Activated T-cell treated with anti-CD3 and anti-CD28 coated beads for 4 hours (primary cell): ENCODE measurements at places on chromosomes 2 and 18.

DNA sequence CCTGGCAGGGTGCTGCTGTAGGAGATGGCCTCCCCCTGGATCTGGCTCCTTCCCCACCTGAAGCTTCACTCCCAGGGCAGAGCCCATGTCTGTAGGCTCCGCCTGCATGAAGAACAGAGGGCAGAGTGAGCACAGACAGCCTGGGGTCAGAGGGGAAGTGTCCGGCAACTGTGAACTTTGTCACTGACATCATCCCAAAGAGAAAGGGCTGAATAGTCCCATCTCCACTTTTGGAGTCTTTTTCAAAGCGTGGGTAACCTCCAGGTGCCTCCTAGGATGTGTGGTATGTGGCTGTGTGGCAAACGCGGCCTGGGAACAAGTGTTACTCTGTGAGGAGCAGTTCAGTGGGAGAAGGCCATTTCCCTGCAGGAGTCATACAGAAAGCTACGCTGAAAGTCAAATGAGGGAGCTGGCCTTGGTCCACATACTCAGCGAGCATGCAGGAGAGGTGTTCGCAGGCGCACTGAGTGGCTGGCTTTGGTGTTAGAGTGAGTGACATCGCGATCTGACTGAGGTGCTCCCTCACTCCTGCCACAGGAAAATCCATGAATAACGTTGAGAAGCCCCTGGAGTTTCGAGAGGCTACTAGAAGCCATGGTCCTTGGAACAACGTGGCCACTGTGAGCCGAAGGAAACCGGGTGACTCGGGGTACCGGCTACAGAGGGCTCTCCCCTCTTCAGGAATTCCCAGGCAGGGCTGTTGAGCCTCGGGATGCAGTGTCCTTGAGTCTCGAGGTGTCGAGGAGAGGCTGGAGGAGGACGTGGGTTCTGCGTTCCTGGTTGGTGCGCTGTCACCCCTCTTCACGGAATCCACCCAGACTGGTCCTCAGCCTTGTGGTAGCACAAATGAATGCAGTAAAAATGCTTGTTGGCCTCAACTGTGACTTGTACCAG is 54.7 kb downstream of the CABLES1 start:
- no peak for DNase-seq

DNA sequence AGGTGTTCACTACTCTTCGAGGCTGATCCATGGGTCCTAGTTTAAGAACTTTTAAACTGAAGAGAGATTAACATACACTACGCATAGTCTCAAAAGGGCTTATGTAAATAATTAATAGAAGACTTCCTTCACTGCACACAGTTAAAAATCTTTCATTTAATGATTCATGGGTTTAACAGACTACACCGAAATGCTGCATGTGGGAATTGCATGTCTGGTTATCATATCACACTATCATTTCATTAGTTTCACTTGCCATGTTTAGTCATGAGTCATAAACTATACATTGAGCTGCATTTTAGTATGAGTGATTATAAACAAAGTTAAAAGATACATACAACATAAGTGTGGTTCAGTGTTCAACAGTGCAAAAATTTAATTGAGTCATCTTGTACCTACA is 31.2 kb downstream of the GLS start:
- no peak for DNase-seq

DNA sequence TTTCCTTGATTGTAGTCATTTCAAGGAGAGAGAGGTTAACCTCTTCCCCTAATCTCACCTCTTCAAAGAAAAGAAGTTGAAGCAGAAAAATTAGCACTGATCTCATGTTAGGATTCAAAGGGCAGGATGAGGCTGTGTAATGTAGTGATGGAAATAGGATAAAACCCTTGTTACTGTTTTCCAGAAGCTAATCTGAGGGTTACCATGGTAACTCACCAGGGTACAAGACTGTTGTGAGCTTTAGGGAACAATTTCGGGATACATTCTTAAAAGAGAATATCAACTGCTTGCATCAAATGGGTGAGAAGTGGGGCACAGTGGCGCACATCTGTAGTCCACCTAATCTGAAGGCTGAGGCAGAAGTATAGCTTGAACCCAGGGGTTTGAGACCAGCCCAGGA is 64.9 kb upstream of the SLC39A10 start:
- no peak for DNase-seq

- no peak for DNase-seq
Observed at GRCh38 chr2:120855855-120856405, 120.3 kb downstream of the GLI2 start.

GRCh38 chr18:33805592-33805991 is 227.6 kb downstream of the ASXL3 start:
- DNase-seq = no peak

DNA sequence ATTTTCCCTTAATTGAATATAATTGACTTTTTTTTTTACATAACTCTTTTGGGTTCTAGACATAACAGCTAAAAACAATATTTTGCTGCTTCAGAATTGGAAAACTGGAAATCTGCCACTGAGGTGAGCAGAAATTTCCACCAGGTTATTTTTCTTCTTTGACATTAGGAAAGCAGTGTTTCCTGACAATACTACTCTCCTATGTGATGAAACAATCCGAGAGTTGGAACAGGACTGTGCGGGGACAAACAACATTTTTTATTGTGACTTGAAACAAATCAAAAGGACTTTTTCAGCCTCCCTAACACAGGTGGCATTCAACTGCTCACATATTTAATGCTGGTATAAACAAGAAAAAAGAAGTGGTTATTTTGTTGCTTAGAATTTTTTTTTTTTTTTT is 237.2 kb downstream of the RNF152 start:
- DNase-seq = no peak

GRCh38 chr18:45122506-45122905 is 441.8 kb downstream of the SETBP1 start:
- DNase-seq = no peak

DNA sequence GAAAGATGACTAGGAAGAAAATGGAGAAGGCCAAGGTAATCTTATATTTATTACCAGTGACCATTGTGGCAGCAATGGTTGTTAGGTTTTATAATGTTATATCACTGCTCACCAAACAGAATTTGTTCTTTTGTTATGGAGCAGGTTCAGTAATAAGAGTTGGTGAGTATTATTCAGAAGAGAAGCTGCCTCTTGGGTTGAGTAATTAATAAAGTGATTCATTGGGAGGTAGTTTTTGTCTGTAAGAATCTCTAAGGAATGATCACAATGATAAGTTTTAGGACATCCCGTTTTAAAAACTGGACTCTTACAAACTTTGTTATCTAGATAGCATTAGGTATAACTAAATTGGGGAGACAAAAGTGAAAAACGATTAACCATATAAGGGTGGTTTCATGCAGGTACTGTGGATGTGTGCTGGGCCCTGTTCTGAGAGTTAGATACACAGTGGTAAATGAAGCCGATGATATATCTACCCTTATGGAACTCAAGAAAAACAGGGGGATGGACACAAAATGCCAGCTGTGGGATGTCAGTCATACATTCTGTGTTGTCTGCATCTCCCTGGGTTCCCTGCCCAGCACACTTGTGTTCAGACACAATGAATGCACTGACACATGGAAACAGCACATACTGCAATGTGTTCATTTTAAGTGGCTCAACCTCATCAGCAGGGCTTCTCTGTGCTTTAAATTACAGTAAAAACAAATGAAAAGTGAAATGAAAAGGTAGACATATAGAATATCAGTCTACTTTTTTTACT is 7.5 kb downstream of the MAP4K4 start:
- DNase-seq = no peak
